ENCODE measurements at places on chromosomes 2 and 18. TPM values are rescaled to one million over a fixed set of nuclear protein-coding genes. Genes with fewer than 3 reads are reported as not detected.

- no peak overlapping the region for H3K27ac ChIP-seq
- H3K27me3 ChIP-seq = no peaks in the 10 kb centered on the region
- H3K4me1 ChIP-seq = no peaks in the 10 kb centered on the region
Measured at GRCh38 chr18:56662063-56662408, 10.9 kb downstream of the WDR7 start.

DNA sequence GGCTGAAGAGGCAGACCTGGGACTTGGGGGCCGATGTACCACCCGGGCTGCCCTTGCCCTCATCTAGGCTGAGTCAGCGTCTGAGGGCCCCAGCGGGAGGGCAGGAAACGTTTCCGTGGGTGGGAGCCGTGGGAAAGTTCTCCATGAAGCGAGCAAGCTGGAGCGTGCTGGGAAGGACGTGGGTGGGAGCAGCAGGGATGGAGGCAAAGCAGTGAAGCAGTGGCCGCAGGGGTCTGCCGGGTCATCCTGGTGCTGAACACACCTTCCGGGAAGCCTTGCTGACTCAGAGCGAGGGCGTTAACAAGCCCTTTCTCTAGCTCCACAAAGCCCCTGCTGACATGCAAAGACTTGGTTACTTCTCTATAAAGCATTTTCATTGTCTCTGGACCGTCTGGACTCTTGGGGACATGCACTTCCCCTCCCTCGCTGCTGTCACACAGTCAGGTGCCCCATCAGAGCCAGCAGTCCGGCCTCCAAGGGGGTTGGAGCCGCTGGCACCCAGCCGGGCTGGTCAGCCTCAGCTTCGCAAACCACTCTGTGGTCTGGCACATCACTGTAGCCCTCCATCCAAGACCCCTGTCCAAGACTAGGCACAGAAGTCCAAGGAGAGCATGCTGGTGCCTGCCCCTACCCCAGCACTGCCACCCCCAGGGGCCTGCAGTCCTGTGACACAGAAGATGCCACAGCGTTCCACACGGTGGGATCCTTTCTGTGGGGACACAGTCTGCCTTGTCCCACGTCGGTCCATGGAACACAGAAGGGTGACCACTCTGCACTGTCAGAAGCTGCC is 115.1 kb upstream of the GPC1 start:
- H3K36me3 ChIP-seq = no peaks in the 10 kb centered on the region
- no peak for DNase-seq

GRCh38 chr2:20303966-20304365 is 46.7 kb downstream of the PUM2 start:
- H3K27me3 ChIP-seq = no peaks in the 10 kb centered on the region
- 0 out of 2 replicates have a peak, but pooled peaks cover 11% of the 10 kb centered on the region for H3K4me1 ChIP-seq
- H3K27ac ChIP-seq = no peak overlapping the region

DNA sequence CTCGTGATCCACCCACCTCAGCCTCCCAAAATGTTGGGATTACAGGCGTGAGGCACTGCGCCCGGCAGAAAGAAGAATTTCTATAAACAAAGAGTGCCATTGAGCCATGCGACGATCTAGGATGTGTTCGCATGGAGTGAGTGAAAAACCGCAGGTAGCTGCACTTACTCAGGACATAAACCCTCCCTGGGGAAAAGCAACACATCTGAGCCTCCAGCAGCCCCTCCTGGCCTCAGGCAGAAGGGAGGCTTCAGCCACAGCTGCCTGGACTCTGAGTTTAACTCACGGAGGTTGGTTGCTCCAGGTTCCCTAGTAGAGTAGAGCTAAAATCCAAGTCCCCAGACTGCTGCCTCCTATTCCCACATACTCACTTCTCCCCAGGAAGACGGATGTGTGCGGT is 11.3 kb upstream of the STK25 start:
- H3K4me3 ChIP-seq = no peak overlapping the region
- no peaks in the 10 kb centered on the region for H3K36me3 ChIP-seq
- H3K27me3 ChIP-seq = no peaks in the 10 kb centered on the region
- no peak for DNase-seq
- no peaks in the 10 kb centered on the region for H3K4me1 ChIP-seq
- H3K27ac ChIP-seq = no peak overlapping the region

- DNase-seq = no peak
- H3K4me1 ChIP-seq = peaks cover 6% of the 10 kb centered on the region
- H3K27ac ChIP-seq = no peak overlapping the region
- no peak overlapping the region for H3K4me3 ChIP-seq
Measured at GRCh38 chr2:235291461-235291860, 202.4 kb upstream of the AGAP1 start.

The STK39 gene
- 5.1 TPM for total RNA-seq

The ARHGAP25 gene
- total RNA-seq = 0.48 TPM

Data from Caco-2 (cell line).